Activated T-cell treated with anti-CD3 and anti-CD28 coated beads, Interleukin-2, amount 50 U/mL, for 4 hours (primary cell): ENCODE measurements at places on chromosomes 12 and 14.

GRCh38 chr12:4855121-4855924 is 54.4 kb upstream of the KCNA1 start:
- DNase-seq, result peak; percentile 21

DNA sequence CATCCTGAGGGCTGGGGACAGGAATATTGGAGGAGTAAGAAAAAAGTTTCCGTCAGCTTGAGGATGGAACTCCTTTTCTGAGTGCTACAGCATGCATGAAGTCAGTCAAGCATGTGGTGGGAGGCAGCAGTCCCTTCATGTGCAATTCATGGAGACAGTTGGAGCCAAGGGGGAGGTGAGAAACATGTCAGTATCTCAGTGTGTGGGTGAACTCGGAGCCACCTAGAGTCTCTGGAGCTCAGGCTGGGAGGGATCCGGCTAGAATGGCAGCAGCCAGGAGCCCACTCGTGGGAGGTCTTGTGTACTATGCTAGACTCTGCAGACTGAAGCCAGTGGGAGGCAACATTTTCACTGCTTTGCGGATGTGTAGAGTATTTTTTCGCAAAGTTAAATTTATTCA is 60.3 kb downstream of the AVPR1A start:
- no peak for DNase-seq

GRCh38 chr12:1778911-1779310 is 41.5 kb upstream of the LRTM2 start:
- no peak for DNase-seq

DNA sequence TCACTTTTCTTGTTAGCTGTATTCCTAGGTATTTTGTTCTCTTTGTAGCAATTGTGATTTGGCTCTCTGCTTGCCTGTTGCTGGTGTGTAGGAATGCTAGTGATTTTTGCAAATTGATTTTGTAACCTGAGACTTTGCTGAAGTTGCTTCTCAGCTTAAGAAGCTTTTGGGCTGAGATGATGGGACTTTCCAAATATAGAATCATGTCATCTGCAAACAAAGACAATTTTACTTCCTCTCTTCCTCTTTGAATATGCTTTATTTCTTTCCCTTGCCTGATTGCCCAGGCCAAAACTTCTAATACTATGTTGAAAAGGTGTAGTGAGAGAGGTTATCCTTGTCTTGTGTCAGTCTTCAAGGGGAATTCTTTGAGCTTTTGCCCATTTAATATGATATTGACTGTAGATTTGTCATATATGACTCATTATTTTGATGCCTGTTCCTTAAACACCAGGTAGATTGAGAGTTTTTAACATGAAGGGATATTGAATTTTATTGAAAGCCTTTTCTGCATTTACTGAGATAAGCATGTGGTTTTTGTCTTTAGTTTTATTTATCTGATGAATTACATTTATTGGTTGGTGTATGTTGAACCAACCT is 26.7 kb downstream of the CLECL1 start:
- DNase-seq, result no peak

- no peak for DNase-seq
Observed at GRCh38 chr12:52389313-52390207, 4.1 kb upstream of the KRT84 start.

DNA sequence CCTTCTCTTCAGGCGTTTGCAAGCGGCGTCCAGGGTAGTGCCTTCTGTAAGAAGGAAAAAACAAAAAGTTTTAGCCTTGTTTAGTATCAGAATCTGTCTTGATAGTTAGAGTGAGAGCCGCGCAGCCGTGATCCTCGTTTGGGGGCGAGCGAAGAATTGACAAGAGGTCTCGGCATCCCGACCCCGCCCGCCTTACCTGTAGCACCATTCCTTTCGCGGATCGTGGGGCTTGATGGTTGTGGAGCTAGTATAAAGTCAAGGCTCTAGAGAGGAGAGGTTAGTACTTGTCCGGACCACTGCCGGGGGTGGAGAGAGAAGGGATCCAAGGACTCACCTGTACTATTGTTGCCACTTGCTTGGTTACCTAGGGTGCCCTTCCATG is 494 bp downstream of the TMTC3 start:
- DNase-seq, result peak; percentile 6

DNA sequence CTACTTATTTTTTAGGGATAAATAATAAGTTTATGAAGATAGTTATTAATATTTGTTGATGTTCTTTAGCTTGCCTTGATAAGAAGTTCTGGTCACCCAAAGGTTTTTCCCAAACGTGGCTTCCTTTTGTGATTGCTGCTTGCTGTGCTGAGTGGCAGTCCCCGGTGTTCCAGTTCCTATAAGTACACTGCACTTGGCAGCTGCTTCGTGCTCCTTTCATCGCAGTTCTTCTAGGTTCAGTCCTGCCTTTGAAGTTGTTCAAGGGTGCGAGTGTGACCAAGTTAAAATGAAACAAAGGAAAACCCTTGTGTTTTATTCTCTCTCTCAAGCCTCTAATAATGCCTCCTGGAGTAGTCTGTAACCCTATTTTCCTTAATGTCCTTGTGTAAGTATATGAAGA is 128.5 kb upstream of the ATF1 start:
- DNase-seq, result no peak

DNA sequence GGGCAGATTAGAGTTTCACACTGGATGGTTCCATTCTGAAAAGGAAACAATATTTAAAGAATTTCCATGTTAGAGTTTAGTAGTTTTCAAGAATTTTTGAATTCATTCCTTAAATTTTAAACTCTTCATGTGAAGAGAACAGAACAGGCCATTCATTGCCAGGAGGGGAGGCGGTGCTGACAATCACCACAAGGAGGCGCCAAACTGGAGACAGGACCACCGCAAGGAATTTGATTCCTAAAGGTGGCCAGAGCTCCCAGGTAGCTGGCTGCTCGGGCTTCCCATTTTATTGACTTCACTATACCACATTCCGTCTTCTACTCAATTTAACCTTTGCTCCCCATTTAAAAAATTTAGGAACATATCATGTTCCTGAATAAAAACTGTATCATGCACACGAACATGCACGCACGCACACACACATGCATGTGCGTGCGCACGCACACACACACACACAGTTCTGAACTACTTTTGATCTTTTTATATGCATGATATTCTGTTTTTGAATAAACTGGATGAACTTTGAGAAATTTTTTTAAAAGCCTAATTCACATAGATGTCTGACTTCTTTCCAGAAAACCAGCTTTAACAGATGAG is 101.2 kb downstream of the NELL2 start:
- DNase-seq, result peak; percentile 61

DNA sequence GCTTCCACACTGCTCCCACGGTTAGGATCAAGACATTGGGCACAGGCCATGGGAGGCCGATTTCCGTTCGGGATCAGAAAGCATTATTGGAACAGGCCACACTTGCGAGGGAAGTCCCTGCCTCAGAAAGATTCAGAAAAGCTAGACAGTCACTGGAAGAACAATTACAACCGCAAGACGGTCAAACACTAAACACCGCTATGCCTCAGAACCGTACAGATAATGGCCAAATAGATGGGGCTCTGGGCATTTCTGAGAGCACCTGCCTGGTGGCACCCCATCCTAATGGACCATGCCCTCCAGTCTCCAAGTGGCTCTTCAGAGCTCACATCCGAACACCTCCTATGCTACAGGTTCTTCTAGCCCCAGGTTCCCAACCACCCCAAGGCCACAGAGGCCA is 42.0 kb downstream of the SSH1 start:
- no peak for DNase-seq

- no peak for DNase-seq
Observed at GRCh38 chr12:31221551-31221945, 104.4 kb downstream of the SINHCAF start.

DNA sequence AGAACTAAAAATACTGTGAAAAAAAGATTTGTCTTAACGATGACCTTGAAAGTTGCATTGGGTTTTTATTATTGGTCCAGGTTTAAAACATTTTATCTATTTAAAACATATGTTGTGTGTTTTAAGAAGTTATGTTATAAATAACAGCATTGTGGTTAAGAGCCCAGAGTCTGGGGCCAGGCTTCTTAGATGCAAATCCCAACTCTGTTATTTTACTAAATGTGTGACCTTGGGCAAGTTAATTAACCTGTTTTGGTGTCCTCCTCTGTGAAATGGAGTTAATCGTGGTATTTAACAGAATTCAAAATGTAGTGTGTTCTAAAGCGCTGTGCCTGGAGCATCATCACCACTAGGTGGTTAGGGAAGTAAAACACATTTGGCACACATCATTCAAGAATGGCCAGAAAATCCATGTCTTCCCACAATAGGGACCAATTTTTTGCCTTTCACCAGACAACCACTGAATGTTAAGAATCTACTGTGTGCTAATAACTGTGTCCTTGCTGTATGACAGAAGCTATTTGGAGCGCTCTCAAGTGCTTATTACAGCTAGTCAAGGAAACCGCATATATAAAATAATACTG is 133.3 kb downstream of the MON2 start:
- DNase-seq, result no peak

DNA sequence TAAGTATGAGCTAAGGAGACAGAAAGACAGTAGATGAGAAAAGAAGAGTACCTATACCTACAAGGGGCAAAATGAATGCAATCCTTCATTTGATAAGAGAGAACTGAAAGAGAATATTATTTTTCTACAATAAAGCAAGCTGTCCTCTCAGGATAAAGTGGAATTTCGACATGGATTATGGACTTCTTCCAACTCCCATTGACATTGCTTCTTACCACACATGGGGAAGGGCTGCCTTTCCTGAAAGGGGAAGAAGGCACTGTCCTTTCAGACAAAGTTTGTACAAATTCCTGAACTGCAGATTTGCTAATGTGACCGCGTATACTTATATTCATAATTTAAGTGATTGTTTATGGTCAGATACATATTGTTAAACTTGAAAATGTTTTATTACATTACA is 4.3 kb upstream of the HEBP1 start:
- no peak for DNase-seq

DNA sequence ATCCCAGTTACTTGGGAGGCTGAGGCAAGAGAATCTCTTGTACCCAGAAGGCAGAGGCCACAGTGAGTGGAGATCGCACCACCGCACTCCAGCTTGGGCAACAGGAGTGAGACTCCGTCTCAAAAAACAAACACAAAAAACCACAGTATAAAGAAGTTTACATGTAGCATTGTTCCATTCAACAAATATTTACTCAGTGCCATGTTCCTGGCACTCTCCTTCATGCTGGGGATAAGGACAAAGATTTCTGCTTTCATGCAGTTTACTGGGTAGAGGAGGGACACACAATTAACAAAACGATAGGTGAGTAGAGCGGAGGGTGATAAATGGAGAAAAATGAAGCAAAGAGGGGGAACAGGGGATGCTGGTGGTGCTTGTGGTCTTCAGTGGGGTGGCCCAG is 68.2 kb upstream of the OVCH1 start:
- DNase-seq, result no peak

DNA sequence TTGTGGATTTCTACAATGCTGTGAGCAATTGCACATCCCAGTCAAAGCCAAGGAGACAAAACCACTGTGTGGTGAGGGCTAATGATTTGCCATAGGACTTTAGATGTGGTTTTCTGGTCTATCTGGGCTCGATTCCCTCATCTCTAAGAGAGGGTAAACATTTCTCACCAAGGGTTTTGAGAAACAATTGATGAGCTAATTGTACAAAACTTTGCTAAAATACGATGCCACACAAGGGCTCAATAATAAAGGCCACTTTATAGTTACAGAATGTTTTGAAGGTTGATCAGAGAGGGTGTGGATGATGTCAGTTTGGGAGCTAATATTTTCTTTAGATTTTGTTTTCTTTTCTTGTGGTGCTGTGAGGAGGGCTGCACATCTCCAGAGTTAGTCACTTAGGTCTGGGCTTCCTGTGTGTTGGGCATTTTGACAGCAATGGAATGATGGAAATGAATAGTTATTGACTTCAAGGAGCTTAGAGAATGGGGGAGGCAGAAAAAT is 60.8 kb upstream of the SLC38A4 start:
- no peak for DNase-seq

- DNase-seq, result no peak
Observed at GRCh38 chr14:81172353-81172752, 48.4 kb downstream of the GTF2A1 start.

DNA sequence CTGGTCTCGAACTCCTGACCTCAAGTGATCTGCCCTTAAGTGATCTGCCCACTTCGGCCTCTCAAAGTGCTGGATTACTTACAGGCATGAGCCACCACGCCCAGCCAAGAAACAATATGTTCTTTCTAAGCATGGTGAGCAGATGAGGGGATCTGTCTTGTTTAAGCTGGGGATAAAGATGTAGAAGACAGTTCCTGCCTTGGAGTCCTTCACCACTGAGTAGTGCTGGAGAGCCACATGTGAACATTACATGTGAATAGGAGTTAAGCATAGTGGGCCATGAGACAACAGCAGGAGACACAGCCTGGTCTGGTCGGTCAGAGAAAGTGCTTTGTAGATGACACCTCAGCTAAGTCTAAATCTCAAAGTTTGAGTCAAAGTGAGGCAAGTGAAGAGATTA is 26.0 kb downstream of the TMBIM6 start:
- no peak for DNase-seq

DNA sequence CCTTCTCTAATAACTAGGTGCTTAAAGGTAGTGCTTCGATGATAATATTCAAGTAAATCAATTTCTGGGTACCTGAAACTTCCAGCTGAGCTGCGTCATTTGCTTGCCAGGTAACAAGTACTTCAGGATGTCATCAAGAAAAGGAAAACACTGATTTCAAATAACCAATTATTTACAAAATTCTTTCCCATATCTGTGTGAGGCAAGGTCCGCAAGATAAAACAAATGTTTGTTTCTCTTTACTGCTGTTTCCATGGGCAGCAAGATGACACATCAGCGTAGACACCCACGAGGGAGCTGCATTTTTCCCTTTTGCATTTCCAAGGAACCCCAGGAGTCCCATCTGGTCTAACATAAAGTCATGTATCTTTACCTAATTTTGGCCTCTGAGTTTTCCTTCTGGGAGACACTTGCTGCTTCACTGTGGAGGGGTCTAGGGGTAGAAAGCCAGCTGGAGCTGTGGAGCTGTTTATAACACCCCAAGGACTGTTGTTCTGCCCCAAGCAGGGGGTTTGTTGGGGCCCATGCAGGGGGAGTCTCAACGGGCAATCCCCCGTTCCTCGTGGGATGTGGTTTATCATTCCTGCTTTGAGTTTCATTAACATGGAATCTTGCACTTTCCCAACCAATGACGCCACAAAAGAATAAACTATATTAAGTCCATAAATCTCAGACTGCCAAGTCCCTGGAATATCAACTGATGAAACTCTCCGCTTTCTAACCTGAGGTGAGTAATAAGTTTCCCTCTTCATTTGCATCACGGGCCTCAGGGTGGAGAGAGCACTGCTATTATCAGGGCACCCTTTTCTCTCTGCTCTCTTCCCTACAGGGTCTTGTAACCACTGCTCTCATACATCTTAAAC is 112.8 kb upstream of the PELI2 start:
- DNase-seq, result no peak

GRCh38 chr12:47907851-47908454 is 3.2 kb upstream of the VDR start:
- no peak for DNase-seq

DNA sequence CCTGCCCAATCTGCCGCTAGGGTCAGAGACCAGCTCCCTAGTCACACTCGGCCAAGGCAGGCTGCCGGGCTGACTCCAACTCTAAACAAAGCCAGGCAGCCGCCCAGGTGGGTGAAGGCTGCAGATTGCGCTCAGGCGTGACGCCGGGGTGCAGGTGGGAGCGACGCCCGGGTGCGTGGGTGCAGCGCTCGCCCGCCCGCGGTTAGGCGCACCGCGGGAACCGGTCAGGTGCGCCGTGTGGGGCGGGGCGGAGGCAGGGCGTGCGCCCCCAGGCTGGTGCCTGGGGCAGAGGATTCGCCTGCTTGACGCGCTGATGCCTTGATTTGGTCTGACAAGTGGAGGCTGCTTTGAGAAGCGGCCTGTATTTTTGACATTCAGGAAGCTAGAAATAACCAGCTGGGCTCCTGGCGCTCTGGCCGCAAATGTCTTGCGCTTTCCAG is 126.7 kb upstream of the HIF1A start:
- peak; percentile 65 for DNase-seq
